ENCODE measurements at places on chromosomes 11 and 22.

DNA sequence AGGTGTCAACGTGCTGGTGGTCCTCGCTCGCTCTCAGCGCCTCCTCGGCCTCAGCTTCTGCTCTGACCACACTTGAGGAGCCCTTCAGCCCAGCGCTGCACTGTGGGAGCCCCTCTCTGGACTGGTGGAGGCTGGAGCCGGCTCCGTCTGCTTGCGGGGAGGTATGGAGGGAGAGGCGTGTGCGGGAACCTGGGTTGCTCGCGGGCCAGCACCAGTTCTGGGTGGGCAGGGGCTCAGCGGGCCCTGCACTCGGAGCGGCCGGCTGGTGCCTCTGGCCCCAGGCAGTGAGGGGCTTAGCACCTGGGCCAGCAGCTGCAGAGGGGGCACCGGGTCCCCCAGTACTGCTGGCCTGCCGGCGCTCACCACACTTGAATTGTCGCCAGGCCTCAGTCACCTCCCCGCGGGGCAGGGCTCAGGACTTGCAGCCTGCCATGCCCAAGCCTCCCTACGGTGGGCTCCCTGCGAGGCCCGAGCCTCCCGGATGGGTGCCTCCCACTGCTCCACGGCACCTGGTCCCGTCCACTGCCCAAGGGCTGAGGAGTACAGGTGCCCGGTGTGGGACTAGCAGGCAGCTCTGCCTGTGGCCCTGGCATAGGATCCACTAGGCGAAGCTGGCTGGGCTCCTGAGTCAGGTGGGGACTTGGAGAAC lies 7.6 kb upstream of the CYP2D6 start:
- DNase-seq = no peak

GRCh38 chr11:59012398-59013265 lies 73.3 kb downstream of the GLYATL1 start:
- DNase-seq = no peak

GRCh38 chr11:64650923-64651523 lies 60.0 kb downstream of the SLC22A12 start:
- no peak for DNase-seq

- DNase-seq = no peak
Measured at GRCh38 chr11:118076754-118077281, at the start of gene TMPRSS4. Gene TMPRSS4, plus strand, starts transcription at chr11:118077078. Its CDS starts 225 bp downstream, at chr11:118077303.

GRCh38 chr22:40654522-40655167 lies 18.1 kb upstream of the MRTFA start:
- DNase-seq = peak; percentile 82

- DNase-seq = no peak
Measured at GRCh38 chr22:19634226-19634975, 79.9 kb upstream of the SEPTIN5 start.

GRCh38 chr22:27422442-27422841 lies 379.1 kb downstream of the MN1 start:
- no peak for DNase-seq

- DNase-seq = no peak
Measured at GRCh38 chr11:126188332-126189108, 22.9 kb downstream of the RPUSD4 start.

DNA sequence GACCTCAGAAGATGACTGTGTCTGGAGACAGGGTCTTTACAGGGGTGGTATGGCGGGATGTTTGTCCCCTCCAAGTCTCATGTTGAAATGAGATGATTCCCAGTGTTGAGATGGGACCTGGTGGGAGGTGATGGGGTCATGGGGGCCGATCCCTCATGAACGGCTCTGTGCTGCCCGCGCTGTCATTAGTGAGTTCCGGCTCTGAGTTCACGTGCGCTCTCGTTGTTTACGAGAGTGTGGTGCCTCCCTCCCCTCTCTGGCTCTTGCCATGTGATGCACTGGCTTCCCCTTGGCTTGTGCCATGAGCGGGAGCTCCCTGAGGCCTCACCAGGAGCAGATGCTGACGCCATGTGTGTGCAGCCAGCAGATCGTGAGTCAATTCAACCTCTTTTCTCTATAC lies 830.8 kb downstream of the TBC1D22A start:
- no peak for DNase-seq

GRCh38 chr11:103529181-103529684 lies 420.0 kb downstream of the DYNC2H1 start:
- peak; percentile 58 for DNase-seq

GRCh38 chr22:17891481-17892167 lies 117.4 kb upstream of the BID start:
- DNase-seq = no peak

DNA sequence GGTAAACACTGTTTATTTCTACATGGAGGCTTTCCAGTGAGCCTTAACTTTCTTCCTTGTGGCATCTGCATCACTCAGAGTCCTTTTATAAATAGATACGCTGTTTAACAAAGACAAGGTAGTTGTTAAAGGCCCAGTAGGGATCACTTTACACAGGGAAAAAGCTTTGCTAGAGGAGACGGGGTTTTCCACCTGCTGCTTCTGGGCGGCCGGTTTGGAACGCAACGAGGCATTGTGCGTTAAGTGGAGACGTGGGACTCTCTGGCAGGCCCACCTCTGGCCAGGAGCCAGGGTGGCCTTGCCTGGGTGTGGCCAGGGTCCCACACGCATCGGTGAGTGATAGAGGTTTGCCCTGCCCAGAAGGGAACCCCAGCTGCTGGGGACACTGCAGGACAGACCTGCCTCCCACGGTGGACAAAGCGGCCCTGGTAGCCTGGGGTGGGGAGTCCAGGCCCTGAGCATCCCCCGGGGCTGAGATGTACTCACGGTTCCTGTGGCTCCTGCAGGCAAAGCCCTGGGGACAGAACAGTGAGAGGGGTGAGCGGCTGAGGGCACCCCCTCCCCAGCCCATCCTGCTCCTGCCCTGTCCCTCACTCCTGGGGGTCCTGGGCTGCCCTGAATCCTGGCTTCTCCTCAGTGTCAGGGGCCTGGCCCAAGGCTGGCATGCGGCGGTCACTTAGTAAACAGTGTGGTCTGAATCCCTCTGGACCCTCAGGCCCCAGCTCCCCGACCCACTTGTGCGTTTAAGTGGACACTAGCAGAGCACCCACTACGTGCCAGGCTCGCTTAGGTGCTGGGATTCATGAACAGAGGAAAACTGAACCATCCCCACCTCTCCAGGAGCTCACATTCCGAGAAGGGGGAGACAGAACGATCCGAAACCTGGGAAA lies 4.2 kb downstream of the IL17REL start:
- no peak for DNase-seq

DNA sequence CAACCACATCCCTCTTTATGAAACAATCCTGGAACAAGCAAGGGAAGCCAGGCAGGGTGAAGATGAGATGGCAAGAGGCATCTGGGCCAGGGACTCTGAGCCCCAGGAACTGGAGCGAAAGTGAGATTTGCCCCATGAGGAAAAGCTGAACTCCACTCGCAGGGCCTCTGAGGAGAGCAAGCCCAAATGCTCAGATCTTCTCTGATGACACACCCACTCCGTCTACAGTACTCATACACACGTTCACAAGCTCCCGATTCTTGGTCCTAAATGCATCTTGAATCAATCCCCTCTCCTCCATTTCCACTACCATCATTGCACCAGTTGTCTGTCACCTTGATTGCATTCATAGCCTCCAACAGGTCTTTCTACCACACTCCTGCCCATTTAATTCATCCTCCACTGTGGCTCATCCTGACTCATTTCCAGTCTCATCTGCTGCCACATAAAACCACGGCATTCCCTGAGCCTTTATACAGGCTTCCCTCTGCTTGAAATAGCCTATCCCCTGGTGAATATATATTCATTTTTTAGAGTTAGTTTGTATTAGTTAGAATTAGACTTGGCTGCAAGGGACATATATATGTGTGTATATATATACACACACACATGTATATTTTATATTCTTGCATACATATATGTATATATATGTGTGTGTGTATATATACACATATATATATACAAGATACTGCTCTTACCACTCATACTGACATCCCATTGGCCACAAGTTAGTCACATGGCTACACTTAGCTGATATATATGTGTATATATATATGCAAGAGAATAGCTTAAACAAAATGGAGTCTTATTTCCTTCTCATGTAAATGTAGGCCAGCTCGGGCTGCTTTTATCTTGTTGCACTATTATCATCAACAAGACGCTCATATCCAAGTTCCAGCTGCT lies 1.4 kb upstream of the APOA5 start:
- DNase-seq = no peak

DNA sequence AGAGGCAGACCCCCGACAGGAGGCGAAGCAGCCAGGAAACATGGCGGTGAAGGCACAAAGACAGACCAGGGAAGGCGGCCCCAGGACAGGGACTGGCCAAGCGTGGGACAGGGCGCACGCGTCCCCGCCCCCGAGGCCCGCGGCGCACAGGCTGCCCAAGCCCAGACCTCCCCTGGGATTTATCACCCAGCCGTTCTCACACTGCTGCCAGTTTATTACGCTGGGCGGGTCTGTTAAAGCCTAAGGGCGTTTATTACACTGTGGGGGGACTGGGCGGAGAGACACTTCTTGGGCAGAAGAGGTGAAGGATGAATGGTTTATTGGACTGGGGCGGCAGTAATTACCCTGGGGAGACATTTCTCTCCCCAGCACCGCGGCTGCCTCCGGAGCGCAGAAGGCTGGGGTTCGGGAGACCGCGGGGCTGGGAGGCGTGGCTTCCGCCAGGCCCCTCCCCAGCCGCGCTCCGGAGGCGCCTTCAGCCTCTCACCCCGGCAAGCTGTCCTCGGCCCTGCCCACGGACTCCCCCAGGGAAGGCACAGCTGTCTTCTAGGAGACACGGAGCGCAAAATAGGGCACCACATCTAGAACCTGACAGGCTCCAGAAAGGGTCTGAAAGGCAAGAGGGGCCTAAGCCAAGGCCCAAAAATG lies 47.1 kb downstream of the SLC22A12 start:
- DNase-seq = peak; percentile 75

- DNase-seq = peak; percentile 79
Measured at GRCh38 chr22:41746567-41747400, 47.5 kb downstream of the MEI1 start.

- no peak for DNase-seq
Measured at GRCh38 chr11:115566180-115566764, 62.1 kb upstream of the CADM1 start.

GRCh38 chr11:17476317-17477083 lies at the start of gene ABCC8:
Gene ABCC8, minus strand, starts transcription at chr11:17476845. Its CDS starts 69 bp downstream, at chr11:17476776.
- DNase-seq = no peak

- no peak for DNase-seq
Measured at GRCh38 chr11:27028561-27028965, 12.1 kb upstream of the BBOX1 start.

GRCh38 chr11:69040581-69041260 lies 8.0 kb upstream of the TPCN2 start:
- DNase-seq = peak; percentile 91

DNA sequence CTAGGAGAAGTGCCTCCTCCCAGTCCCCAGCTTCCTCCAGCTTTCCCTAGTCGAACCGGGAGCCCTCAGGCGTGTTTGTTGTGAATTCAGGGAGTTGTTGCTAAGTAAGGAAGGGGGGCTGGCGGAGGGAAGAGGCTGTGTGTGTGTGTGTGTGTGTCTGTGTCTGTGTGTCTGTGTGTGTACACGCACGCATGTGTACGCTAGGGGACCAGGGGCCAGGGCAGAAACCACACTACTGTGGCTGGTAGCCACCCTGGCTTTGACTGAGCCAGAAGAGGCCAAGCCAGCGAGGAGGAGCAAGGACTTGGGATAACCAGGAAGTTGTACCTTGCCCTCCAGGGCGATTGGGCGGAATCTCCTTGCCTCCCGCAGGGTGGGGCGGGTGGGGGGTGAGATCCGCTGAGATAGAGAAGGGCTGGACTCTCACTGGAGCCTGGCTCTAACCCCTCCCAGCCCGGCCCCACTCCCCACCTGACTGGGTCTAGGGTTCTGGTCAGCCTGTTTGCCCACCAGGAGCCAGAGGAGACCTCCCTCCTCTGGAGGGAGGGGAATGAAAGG lies 7.5 kb downstream of the BCL9L start:
- DNase-seq = peak; percentile 65

DNA sequence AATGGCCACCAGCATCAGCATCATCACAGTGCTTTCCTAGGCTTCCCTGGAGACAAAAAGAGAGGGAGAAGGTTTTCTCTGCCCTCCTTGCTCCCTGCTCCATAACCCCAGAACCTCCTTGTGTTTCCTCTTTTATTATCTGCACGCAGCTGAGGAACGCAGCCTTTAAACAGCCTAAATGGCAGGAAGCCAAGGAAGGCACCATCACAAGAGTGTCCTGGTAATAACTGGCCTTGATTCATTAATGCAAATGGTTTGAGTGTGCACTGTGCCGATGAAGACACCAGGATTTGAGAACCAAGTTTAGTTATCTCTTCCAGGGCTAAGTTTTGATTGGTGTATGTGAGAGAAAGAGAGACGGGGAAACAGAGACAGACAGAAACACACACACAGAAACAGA lies 29.4 kb upstream of the DRD2 start:
- peak; percentile 27 for DNase-seq

- DNase-seq = peak; percentile 55
Measured at GRCh38 chr11:79437278-79437980, 3.4 kb downstream of the TENM4 start.

GRCh38 chr22:49328630-49329405 lies 498.9 kb downstream of the BRD1 start:
- no peak for DNase-seq

DNA sequence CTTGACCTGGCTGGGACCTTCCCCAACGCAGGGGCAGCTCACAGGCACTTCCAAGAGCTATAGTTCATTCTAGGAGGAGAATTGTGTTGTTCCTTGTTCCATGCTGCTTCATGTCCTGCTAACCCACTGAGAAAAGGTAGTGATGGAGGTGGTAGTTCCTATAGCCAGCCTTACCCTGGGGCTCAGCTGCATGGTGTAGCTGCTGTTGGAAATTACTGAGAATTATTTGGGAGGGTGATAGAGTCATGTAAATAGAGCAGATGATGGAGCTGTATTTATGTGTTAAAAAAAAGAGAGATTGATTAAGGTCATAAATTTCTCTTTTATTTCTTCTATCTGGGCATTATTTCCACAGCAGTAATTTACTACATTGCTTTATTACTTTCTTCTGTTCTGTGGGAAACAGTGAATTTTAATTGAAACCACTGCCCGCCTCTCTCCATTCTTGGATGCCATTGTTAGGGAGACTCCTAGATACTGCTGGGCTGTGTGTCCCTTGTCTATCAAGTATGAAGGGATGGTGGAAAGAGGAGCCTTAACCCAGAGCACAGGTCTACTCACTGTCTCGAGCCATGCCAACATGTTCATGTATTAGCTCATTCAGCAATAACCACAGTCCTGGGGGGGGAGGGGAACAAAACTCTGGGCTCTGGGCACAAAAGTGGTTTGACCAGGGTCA lies 309.2 kb downstream of the FAT3 start:
- DNase-seq = no peak

DNA sequence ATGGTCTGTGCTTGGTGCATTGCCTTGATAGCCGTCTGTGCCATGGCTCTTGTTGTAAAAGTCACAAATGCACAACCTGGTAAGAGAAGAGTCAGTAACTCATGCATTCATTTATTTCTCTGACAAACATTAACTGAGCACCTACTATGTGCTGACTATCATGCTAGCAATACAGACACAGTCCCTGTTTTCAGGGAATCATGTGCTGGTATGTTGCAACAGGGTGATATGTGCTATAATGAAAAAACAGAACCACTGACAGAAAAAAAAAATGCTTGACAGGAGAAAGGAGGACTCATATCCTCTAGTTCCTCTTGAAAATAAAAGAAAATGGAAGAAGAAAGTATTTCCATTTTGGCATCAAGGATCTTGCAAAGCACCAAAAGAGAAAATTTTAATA lies 34.5 kb upstream of the RAPSN start:
- DNase-seq = no peak

GRCh38 chr11:134202661-134203060 lies 21.1 kb downstream of the NCAPD3 start:
- DNase-seq = peak; percentile 31

GRCh38 chr11:83689144-83689780 lies 403.1 kb upstream of the CCDC90B start:
- peak; percentile 64 for DNase-seq

GRCh38 chr11:31793264-31793663 lies 17.9 kb downstream of the PAX6 start:
- no peak for DNase-seq

Data from A673 (cell line).